ENCODE measurements at places on chromosomes 12 and 14.

GRCh38 chr12:95316798-95317197, 99.2 kb downstream of the VEZT start:
- DNase-seq, result no peak

GRCh38 chr14:86521843-86522242, 991.9 kb downstream of the FLRT2 start:
- DNase-seq, result no peak

- no peak for DNase-seq
These were observed 65.9 kb downstream of the DAAM1 start for GRCh38 chr14:59254146-59254910.

GRCh38 chr14:100241279-100241678, 2.3 kb downstream of the YY1 start:
- DNase-seq, result no peak

GRCh38 chr12:44379831-44380230, 496.3 kb downstream of the NELL2 start:
- no peak for DNase-seq

Data from retina (tissue), 1 donor.